ENCODE measurements at places on chromosomes 13 and 19. TPM values are rescaled to one million over a fixed set of nuclear protein-coding genes. Genes with fewer than 3 reads are reported as not detected.

RHPN2 gene
- total RNA-seq: 3.3 TPM

CDC16 gene
- total RNA-seq: 83.3 TPM

ANGPTL8 gene
- total RNA-seq: not detected

TGFBR3L gene
- total RNA-seq: 1.2 TPM

STRN4 gene
- total RNA-seq: 108 TPM

ZNF837 gene
- total RNA-seq: 1.4 TPM

SIGLECL1 gene
- total RNA-seq: not detected

TNFSF13B gene
- 1.2 TPM for total RNA-seq

PRKCSH gene
- 387 TPM for total RNA-seq

TMEM38A gene
- total RNA-seq: 1.6 TPM

CTXN1 gene
- total RNA-seq: 31.1 TPM

RASA3 gene
- 53.8 TPM for total RNA-seq

ZNF714 gene
- total RNA-seq: 15.0 TPM

PPM1N gene
- total RNA-seq: 0.81 TPM

RTBDN gene
- not detected for total RNA-seq

SOHLH2 gene
- total RNA-seq: 0.55 TPM

ZNF416 gene
- 3.8 TPM for total RNA-seq

SHFL gene
- 23.6 TPM for total RNA-seq

GRK1 gene
- not detected for total RNA-seq

DCLK1 gene
- 3.9 TPM for total RNA-seq

ZNF552 gene
- total RNA-seq: 6.5 TPM

C13orf42 gene
- not detected for total RNA-seq

ZNF541 gene
- not detected for total RNA-seq

KLHL1 gene
- total RNA-seq: not detected

IL11 gene
- not detected for total RNA-seq

ZNF549 gene
- 3.1 TPM for total RNA-seq

FUT1 gene
- total RNA-seq: 5.2 TPM

ARGLU1 gene
- total RNA-seq: 95.7 TPM

MAB21L1 gene
- not detected for total RNA-seq

LHB gene
- total RNA-seq: not detected

KLK6 gene
- total RNA-seq: not detected

ING1 gene
- total RNA-seq: 10.4 TPM

MYO1F gene
- total RNA-seq: 0.22 TPM

ATP4A gene
- total RNA-seq: not detected

ACP5 gene
- total RNA-seq: not detected

PSG7 gene
- not detected for total RNA-seq

ZNF177 gene
- total RNA-seq: 0.42 TPM

KLK2 gene
- not detected for total RNA-seq

SKA3 gene
- total RNA-seq: 28.7 TPM

ASF1B gene
- 39.1 TPM for total RNA-seq

KCNRG gene
- 0.83 TPM for total RNA-seq

ZSCAN1 gene
- total RNA-seq: not detected

ZNF677 gene
- 21.0 TPM for total RNA-seq

CRTC1 gene
- 10.3 TPM for total RNA-seq

MEF2B gene
- 1.3 TPM for total RNA-seq

IRGC gene
- total RNA-seq: not detected

All from endothelial cell of umbilical vein (primary cell).